ENCODE measurements at places on chromosomes 5 and 9.
A peak's percentile ranks its signal among the peaks of the same experiment; 100 is the strongest.

DNA sequence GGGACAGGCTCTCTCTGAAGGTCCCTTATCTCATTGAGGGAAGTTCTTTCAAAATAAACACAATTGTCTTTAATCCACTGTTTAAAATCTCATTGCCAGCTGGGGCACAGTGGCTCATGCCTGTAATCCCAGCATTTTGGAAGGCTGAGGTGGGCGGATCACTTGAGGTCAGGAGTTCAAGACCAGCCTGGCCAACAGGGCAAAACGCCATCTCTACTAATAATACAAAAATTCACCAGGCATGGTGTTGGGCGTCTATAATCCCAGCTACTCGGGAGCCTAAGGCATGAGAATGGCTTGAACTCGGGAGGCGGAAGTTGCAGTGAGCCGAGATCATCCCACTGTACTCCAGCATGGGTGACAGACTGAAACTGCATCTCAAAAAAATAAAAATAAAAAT is 8.3 kb upstream of the NDFIP1 start:
- no peak for DNase-seq

- DNase-seq = no peak
Measured at GRCh38 chr5:62886603-62887315, 308.1 kb downstream of the LRRC70 start.

DNA sequence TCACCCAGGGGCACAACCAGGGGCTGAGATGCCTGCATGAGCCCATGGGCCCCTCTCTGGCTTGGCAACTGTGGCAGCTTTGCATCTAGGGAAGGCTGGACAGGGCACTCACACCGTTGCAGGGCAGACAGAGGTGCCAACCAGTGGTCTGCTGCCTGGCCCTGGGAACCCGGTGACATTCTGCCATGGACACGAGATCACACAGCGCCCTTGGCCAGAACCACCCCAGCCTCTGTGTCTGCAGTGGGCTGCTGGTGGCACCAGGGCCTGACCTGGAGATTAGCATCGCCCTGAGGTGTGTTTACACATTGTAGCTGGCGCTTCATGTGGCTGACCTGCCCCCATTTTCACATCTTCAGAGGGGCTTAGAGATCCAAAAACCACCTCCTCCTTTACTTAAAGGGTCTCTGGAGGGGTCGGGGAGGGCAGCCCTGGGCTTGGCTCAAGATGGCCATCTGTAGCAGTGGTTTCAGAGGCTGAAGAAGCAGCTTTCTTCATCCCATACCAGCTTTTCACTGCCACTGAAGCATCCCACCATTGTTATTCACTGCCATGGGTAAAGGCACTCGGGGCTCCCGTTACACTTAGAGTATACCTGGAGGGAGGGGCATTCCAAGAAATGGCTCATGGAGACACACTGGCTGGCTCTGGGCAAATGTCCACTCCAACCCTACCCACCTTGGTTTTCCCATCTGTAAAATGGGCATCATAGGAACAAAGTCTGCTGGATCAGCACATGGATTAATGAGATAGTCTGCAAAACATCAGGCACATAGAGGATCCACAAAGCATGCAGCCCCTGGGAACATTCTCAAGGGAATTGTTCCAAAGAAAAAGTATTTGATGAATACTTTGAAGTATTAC is 11.4 kb downstream of the DCANP1 start:
- DNase-seq = no peak

DNA sequence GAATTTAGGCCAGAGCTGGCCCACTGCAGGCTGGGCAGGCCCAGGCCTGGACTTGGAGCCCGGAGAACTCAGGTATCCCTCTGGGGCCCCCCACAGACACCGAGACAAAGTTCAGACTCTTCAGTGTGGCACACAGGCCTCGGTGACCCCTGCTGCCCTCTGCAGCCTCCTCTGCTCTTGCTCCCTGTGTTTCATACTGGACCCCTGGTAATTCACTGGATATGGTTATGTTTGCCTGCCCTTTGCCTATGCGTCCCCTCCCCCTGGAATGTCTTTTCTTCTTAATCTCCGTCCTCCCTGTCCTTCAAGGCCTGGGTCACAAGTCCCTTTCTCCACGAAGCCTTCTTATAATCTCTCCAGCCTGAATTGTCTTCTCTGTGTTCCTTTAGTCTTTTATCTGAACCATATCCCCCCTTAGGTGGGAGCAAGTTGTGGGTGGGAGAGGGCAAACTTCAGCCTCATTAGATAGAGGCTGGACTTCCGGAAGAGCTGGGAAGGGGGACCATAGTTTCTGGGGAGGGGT is 30.1 kb downstream of the GSN start:
- no peak for DNase-seq

DNA sequence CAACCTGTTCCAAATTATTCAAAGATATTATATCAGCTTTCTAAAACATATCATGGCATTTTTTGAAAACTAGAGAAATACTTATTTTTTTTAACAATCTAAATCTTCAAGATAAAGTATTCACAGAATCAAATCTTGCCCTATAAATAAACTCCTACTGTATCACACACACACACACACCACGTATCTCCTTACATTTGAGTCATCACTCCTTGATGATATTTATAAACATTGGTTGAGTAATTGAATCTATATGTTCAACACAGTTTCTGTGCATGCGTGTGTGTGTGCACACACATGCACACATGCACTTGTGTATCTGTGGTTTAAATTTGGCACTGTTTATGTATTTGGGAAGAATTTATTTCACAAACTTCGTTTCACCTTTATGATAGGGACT is 1716.4 kb downstream of the EFNA5 start:
- DNase-seq = no peak

GRCh38 chr5:54217826-54218503 is 92.4 kb downstream of the ARL15 start:
- peak; percentile 30 for DNase-seq

- DNase-seq = no peak
Measured at GRCh38 chr9:36031774-36032555, 4.7 kb upstream of the RECK start.

GRCh38 chr5:67092535-67092934 is 104.1 kb downstream of the CD180 start:
- DNase-seq = no peak

- no peak for DNase-seq
Measured at GRCh38 chr5:106877881-106878280, 792.9 kb downstream of the EFNA5 start.

- DNase-seq = no peak
Measured at GRCh38 chr5:123090661-123091297, 1.7 kb downstream of the PRDM6 start.

DNA sequence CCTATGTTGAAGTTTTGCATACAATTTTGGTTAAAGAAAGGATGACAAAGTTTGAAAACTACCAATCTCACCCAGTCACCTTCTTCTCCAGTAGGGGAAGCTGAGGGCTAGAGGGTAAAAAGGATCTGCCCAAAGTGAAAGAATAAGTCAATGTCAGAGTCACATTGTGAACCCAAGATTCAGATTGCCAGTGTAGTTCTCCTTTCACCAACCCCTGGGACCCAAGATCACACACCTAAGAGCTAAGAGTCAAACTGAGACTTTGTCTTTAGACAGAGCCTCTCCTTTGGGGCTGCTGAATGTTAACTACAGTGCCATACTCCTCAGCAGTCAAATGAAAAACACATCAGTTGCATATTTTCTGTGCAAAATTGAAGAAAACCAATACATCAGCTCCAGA is 210.6 kb downstream of the ATP10B start:
- no peak for DNase-seq

GRCh38 chr5:170573114-170573513 is 69.3 kb downstream of the KCNIP1 start:
- no peak for DNase-seq

DNA sequence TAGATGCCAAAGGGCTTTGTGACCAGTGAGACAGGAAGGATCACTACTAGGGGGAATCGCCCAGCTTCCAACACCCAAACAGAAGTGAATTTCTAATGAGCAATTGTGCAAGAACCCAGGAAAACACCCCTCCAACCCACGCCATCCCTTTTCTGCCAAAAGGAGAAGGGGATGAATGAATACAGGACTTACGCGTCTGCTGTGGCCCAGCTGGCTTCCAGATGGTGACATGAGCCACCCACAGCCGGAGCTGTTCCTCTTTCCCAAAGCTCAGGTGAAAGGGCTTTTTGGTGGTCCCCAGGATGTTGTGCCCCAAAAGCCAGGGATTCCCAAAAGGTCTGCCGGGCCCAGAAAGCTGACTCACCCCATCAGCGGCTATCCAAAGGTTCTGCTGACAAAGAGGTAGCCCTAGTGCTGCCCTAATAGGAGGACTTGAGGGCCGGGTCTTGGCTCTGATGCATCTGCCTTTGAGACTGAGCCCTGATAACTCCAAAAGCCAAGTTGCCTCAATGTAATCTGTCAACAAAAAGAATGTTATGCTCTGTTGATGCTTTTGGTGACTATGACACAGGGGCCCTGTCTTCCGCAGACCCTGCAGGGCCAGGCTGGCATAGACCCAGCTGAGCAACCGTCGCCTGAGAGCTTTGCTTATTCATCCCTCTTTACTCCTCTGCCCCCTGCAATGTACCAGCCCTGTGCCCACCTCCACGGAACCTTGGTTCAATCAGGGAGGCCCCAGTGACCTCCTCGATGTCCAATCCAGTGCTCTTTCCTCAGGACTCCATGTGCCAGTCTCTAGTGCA is 14.5 kb downstream of the GSN start:
- DNase-seq = no peak

- no peak for DNase-seq
Measured at GRCh38 chr9:82763656-82764055, 299.3 kb downstream of the RASEF start.

DNA sequence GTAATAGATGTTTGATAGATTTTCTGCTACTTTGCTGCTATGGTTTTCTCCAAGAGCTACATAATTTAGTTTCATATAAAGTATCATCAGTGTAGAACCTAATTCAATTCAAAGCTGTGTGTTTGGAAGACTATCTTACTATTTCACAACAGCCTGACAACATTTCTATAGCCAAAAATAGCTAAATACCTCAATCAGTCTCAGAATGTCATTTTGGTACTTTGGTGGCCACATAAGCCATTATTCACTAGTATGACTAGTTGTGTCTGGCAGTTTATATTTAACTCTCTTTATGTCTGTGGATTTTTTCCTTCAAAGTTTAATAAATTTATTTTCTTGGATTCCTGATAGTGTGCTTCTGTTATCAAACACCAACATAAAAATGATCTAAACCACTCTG is 35.1 kb upstream of the CCDC152 start:
- DNase-seq = no peak

DNA sequence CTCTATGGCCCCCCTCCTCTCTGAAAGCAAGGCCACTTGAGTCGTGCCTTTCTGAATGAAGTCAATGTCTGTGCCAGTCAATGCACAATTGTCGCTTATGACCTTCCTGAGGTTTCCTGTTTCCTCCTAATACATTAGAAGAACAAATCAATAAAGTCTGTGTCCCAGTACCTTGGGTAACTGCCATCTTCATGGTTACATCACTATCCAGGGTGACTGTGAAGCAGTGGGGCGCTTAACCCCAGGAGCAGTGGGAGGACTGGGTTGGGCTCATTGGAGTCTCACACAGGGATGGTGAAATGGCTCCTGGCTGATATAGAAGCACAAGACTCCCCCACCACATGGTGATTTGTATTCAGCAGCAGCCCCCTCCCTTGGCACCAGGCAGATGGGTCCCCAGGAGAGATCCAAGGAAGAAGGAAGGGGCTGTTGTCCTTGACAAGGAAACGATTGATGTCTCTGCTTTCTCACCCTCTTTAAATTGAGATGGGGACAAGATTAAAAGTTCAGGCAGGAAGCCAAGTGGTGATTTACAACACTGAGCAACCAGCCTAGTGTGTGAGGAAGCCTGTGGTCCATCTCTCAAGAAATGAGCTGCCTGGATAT is 261.9 kb upstream of the ZNF462 start:
- no peak for DNase-seq

DNA sequence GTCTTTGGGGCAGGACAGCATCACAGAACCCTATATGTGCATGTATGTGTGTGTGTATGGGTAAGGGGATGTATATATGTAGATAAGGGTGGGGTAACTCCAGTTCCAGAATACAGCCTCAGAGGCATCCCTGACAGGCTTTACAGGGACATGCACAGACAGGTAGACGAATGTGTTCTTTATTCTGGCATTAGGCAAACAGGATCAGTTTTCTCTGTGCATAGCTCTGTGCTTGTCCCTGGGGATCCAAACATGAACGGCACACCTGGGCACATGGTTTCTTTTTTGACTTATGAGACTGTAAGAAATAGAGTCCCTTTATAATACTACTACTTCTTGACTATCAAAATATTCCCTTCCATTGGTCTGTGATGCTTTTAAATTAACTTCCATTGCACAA is 120.6 kb downstream of the TRIO start:
- no peak for DNase-seq

DNA sequence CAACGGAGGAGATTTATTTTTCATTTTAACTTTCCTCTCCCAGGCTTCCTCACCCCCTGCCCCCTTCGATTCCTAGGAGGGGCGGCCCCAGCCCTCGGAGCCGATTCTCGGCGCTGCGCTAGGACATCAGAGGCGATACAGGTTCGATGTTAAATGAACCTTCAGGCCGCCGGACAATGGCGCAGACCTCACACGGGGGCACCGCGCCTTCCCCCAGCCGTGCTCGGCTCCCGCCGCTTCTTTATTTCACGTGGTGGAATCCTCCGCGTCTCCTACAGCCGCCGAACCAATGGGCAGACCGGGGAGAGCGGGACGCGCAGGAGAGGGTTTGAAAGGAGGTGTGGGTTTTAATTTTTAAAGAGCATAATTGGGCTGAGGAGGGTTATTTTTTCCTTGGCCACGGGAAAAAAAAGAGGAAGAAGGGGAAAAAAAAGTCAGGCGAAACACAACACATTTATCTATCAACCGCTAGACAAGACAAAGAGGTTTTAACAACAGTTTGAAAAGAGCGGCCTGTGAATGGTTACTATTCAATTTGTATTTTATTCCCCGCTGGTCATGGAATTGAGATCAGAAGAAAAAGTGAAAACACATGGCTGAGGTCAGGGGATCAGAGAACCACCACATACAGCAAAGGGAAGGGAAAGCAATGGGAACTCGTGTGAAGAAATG is 126.8 kb downstream of the TMEM174 start:
- DNase-seq = no peak

DNA sequence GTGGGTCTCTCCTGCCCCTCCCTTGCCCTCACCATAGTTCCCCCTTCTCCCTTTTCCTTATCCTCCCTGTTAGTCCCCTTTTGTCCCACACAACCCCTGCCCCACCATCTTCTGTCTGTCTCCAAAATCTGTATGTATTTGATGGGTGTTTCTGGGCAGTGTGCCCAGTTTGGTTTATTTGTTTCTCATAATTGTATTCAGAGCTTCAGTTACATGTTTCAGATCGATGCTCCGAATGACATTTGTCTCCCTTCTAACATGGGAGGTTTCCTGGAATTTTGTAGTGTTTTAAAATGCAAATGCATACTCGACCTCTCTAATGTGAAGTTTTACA is 22.2 kb downstream of the FBXL7 start:
- DNase-seq = no peak

Measured in CD4-positive, alpha-beta T cell treated with Interleukin-15 for 4 hours (primary cell).